ENCODE measurements at places on chromosomes 5 and 9.

GRCh38 chr9:87535817-87536539 lies 38.3 kb downstream of the DAPK1 start:
- no peak for DNase-seq

DNA sequence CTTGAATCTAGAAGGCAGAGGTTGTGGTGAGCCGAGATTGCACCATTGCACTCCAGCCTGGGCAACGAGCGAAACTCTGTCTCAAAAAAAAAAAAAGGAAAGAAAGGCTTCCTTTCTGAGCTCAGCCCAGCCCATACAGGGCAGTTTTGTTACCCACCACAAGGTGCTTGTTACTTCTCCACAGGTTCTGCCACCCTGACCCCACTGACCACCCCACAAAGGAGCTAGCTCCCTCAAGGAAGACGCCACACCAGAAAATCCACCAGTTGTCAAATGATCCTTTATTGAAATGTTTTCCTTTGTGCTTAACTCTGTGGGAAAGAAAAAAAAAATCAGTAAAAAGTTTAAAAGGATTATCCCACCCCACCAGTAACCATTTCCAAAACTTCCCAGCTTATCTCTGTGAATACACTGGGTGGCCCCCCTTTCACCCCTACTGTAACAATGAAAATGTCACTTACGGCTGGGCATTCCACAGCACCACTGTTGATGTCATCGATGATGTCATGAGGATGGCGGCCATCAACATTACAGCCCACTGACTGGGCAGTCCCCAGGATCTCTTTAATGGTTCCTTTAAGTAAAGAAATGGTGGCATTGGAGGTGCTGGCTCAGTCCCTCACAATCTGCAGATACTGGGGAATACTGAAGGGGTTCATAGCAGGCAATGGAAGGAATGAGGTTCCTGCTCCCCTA lies 3.6 kb downstream of the RPL12 start:
- DNase-seq: peak; percentile 39

DNA sequence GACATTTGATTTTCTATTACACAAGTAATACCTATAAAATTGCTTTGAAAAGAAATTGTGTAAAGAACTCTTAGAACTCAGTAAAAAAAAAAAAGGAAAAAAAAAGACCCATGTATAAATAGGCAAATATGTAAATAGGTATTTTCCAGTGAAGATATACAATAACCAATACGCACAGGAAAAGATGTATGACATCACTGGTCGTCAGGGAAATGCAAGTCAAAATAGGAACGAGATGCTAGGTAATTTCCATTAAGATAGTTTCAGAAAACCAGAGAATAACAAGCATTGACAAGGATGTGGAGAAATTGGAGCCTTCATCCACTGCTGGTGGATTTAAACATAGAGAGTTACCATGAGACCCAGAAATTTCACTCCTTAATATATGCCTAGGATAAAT lies 708.8 kb downstream of the MTRR start:
- no peak for DNase-seq

- no peak for DNase-seq
Measured at GRCh38 chr9:28528049-28528448, 954.8 kb upstream of the C9orf72 start.

- no peak for DNase-seq
Measured at GRCh38 chr9:127805620-127806019, 2.9 kb downstream of the FPGS start.

DNA sequence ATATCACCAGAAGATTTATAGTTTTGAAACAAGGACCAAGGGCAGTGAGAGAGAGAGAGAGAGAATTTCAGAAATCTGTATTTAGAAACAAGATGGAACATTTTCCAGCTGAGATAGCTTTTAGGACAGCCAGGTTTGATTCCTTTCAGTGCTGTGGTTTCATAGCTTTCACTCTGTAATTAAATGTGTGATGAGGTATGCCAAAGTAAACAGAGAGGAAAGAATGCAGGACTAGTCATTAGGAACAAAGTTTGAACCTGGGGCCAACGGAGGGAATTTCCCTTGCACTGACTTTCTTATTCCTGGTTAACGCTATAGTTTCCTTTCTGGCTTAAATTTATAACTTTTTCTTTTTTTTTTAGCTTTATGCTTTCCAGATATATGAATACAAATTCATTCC lies 10.0 kb upstream of the CCL28 start:
- no peak for DNase-seq

DNA sequence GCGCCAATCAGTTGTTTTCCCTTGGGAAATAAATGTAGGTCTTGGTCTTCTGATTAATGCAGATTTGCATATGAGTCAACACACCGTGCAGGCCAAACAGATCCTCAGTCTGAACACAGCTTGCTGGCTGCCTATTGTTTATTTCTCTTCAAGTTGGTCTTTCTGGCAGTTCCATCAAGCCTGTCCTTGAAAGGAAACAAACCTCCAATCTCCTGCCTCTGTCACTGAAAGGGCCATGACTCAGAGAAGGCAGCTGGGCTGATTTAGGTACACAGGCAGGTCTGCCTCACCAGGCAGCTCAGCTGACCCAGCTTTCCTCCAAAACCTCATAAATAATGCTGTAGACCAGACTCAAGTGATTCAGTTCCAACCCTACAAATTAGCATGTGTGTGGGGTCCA lies 175.9 kb downstream of the MAN2A1 start:
- peak; percentile 55 for DNase-seq

DNA sequence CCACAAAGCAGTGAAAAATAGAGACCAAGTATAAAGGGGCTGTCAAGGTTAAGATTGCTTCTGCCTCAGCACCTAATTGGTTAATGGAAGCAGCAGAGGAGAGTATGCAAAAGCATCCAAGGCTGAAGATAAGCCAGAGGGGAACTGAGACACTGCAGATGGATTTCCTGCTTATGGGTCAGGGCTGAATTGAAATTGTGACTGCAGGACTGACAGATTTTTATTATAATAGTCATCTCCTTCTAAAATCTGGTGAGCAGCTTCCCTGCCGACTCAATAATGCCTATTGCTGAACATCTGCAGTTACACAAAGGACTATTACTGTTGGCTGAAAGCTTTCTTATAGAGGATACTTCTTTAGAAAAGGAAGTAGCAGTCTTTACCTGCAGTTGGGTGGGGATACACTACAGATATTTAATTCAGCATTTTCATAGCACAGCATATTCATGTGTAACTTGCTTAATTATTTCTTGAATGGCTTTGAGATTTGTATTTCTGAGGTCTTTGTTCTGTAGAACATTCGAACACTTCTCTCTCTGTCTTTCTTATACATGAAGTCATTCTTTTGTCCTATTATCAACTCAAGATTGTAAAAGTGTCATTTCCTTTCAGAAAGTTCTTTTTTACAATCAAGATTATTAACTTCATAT lies 363.0 kb upstream of the RIOK2 start:
- DNase-seq: no peak

DNA sequence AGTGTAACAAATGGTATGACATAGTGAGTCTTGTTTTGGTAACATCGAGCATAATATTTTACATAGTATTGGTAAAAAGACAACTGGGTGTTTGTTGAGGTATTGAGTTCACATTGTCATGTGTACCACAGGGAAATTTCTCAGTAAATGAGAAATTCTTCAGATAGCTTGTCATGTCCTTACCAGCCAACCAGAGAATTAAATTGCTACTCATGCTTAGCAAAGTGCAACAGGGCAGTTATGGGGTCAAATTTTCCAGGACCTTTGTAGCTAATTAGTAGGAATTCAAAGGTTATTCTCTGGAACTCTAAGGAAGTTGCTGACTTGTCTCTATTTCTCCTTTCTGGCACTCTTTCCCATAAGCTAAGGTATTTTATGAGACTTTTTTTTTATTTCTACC lies 595.7 kb downstream of the EFNA5 start:
- no peak for DNase-seq

- DNase-seq: no peak
Measured at GRCh38 chr5:67774267-67774552, 441.3 kb upstream of the PIK3R1 start.

DNA sequence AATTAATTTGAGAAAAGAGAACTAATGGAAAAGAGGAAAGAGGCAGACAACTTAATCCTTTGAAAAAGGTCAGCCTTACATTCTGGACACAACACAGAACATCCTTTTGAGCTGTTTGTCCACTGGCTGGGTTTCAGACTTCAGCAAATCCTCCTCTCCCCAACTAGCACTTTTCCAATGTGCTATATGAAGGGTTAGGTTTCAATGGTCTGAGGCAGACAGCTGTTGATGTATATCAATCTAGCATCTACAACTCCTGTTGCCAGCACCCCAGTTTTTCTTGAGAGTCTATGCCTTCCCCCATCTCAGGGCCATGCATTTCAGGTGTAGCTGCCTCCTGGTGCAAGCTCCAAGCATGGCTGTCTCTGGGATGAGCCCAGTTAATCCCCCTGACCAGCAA lies 174.2 kb downstream of the TRIM32 start:
- no peak for DNase-seq

GRCh38 chr5:83924171-83924570 lies 203.5 kb upstream of the HAPLN1 start:
- no peak for DNase-seq

DNA sequence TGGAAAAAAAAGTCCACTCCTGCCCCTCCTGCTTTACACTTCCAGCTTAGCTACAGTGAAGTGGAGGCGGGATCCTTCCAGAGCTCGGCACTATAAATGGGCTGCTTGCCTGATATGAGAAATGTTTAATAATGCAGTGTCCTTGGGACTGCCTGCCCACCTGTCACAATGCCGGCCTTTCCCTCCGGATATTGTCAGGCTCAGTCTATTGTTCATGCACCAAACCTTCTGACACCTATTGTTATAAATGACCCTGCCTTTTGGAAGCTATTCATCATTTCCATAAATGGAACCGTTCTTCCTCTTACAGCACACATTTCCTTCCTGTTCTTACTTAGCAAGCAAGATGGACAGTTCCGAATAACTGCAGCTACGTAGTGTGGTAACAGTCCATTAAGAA lies 146.3 kb downstream of the DMAC1 start:
- no peak for DNase-seq

- DNase-seq: no peak
Measured at GRCh38 chr9:120983259-120983837, 56.8 kb upstream of the TRAF1 start.

DNA sequence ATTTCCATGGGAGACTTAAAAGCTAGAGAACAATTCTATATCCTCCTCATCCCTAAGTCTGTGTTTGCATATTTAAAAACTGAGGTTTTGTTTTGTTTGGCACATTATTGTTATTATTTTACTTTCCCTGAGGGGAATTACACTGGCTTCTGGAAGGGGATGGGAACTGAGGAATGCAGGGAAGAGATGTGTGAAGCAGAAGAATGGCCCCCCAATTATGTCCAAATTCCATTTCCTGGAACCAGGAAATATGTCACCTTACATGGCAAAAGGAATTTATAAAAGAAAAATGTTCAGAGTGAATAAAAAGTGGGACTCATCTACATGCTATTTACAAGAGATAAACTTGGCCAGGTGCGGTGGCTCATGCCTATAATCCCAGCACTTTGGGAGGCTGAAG lies 129.8 kb downstream of the MARCHF11 start:
- DNase-seq: no peak

DNA sequence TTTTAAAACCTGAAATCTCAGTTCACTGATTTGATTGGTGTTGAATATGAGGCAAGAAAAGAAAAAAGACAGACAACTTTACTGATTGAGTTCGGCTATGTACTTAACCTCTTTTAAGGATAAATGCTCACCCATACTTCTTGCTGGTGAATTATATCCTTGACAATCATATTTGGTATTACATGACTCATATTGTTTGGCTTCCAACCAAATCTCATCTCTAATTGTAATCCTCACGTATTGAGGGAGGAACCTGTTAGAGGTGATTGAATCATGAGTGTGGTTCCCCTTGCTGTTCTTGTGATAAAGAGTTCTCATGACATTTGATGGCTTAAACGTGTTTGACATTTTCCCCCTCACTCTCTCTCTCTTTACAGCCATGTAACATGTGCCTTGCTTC lies 255.6 kb upstream of the IZUMO3 start:
- DNase-seq: no peak

GRCh38 chr5:122656577-122656976 lies 118.3 kb upstream of the SNX2 start:
- DNase-seq: no peak

DNA sequence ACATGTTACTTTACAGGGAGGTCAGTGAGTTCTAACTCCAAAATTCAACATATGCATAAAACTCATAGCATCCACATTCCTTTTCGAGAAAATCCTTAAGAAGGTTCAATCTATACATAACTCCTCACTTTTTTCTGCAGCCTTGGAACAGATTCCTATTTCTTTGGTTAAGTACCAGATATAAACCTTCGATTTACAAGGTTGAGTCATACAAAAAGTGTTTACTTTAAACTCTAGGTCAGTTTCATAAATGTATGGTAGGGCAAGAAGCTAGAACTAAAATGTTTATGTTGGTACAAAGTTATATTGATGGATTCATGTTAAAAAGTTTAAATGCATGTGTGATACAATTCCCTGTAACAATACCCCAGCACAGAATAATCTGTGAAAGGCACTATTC lies 19.4 kb downstream of the CDKN2AIPNL start:
- DNase-seq: no peak

GRCh38 chr5:17225520-17225919 lies 8.1 kb downstream of the BASP1 start:
- no peak for DNase-seq

DNA sequence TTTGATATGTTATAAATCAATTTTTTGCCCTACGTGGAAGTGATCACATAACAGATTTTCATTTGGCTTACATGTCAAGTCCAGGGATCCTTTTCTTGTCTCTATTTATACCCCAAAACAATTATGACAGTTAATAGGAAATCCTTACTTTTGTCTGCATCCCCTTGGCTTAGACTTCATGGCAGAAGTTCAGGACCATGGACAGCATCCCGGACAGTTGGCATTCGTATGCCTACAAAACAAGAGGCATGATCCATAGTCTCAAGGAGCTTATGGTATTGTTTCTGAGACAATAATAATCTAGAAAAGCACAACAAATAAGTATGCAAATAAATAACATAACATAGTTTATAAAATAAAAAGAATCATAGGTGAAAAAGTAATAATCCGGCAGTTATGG lies 214.3 kb upstream of the GRIA1 start:
- peak; percentile 67 for DNase-seq

- no peak for DNase-seq
Measured at GRCh38 chr9:114854736-114855355, 49.0 kb upstream of the TNFSF15 start.

DNA sequence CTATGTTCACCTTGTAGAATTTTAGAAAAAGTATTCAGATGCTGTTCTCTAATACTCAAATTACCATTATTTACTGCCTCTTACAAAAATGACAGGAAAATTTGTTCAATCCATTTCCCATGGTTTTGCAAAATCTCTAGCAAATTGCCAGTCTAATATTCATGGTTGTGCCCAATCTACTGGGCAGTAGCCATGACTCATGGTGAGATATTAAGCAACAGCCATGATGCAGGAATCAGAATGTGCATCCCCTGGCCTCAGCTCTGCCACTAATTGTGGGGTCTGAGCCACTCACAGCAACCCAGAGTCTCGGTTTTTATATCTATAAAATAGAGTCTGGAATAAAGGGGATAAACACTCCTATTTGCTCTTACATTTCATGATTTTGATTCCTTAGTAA lies 353.6 kb downstream of the DEPDC1B start:
- no peak for DNase-seq
